ENCODE measurements at places on chromosomes 2 and 18. TPM values are rescaled to one million over a fixed set of nuclear protein-coding genes. Genes with fewer than 3 reads are reported as not detected.

GRCh38 chr2:187003611-187004010 lies 154.6 kb upstream of the ZSWIM2 start:
- DNase-seq: no peak

- no peak for DNase-seq
These were observed 1076.5 kb upstream of the ZEB2 start for GRCh38 chr2:145596416-145596815.

The SLC66A2 gene
- 23.4 TPM for total RNA-seq

- no peak for DNase-seq
These were observed 2055.1 kb upstream of the CELF4 start for GRCh38 chr18:39620551-39621168.

DNA sequence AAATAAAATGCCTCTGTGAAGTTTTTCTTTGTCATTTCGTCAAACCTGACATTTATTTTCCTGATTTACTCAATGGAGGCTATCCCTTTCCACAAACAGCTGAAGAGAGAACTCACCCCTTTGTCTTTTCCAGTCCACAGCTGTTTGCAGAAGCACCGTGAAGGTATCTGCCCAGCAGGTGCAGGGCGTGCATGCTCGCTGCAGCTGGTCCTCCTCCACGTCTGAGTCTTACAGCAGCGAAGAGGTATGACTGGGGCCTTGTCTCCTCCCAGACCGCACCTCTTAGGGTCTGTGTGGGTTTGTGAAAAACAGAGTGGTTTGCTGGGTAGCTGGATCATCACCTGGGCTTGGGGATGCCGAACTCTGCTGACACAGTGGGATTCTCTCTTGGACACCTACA lies 9.7 kb downstream of the SPP2 start:
- DNase-seq: no peak

Measured in activated CD8-positive, alpha-beta memory T cell treated with anti-CD3 and anti-CD28 coated beads, Interleukin-2, amount 10 ng/mL, durations not matched to agents 7 days and 5 days (primary cell).